AML-193 (cell line): ENCODE measurements at places on chromosomes 12 and 14.

GRCh38 chr14:21539189-21539940 lies 13.2 kb upstream of the SALL2 start:
- DNase-seq, result no peak

GRCh38 chr12:53713516-53713915 lies 13.7 kb downstream of the CALCOCO1 start:
- DNase-seq, result no peak

DNA sequence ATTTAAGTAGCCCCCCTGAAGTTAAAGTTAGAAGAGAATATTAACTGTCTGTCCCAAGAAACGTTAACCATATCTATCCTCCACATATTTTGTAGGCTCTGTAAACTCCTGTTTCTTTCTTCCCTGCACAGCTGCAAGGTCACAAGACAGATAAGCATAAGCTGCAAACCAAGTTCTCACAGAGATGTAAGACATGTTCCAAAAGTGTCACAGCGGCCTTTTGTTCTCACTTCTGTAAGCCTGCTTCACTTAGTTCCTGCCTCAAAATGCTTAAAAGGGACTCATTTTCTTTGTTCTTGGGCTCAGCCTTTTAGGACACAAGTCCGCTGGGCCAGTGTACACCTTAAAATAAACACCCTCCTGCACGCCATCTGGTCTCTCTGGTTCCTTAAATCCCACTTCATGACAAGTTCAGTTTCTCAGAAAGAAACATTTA lies 3.2 kb downstream of the RNASE1 start:
- DNase-seq, result no peak

DNA sequence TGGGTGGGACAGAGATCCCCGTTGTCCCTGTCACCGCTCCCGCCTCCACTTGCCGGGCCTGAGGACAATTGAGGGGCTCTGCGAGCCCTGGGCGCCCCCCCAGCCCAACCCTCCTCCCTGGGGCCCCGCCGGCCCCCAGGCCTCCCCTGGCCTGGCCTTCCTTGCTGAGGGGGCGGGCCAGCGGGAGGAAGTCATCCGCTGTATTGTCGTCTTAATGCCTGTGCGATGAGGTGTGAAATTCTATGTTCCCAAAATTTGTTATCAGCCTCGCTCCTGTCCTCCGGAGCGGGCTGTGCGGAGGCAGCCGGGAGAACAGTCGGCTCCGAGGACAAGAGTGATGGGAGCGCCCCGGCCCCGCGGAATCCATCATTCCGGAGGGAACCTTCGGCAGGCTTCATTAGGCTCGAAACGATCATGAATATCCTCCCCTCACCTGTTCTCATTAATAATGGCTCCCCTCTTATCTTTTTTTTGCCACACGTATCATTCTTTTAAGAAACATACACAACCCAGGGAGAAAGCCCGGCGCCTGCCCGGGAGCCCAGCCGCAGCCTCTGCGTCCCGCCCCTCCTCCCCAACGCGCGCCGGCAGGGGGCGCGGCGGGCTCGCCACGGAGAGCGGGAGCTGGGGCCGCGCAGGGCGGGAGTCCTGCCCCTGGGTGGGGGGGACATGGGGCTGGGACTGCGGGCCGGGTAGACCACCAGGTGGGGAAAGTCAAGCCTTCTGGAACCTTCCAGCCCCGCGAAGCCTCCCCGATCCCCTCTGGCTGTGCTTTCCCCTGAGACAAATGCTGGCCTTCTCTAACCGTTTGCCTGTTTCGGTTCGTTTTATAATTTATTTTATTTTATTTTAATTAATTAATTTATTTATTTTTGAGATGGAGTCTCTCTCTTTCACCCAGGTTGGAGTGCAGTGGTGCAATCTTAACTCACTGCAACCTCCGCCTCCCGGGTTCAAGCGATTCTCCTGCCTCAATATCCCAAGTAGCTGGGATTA lies 17.1 kb upstream of the DLK1 start:
- DNase-seq, result no peak

DNA sequence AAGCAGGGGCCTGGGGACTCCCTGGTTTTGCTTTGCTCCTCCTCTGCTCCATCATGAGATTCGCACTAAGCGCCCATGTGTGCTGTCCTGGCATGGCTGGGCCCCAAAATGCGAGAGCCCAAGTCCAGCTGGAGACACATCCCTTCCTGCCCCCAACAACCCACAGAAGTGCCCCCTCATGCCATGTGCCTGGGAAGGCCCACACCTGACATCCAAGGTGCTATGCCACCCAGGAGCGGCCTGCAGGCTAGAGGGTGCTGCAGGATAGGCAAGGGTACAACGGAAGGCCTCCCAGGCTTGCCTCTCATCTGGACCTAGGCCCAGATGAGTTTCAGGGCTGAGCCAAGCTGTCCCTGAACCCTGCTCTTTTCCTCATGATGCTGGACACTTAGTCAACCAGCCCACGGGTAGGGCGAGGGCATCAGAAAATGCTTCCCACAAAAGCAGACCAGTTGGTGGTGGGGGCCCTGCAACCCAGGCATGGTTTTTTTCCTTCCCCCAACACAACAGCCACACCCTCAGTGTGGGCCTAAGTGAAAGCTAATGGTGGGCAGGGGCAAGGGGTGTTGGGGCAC lies 13.2 kb upstream of the KRT80 start:
- no peak for DNase-seq
